ENCODE measurements at places on chromosomes 16 and 17. TPM values are rescaled to one million over a fixed set of nuclear protein-coding genes. Genes with fewer than 3 reads are reported as not detected.

GRCh38 chr17:72747501-72747900 is 345.0 kb downstream of the SLC39A11 start:
- no peak for DNase-seq

KRT12 gene
- total RNA-seq: not detected

SOX9 gene
- 43.2 TPM for total RNA-seq

KRTAP9-4 gene
- not detected for total RNA-seq

GRCh38 chr16:4570086-4570485 is 13.9 kb downstream of the C16orf96 start:
- DNase-seq: no peak
